CD4-positive, alpha-beta T cell treated with Interleukin-4 for 1 hour (primary cell): ENCODE measurements at places on chromosomes 3 and 15.

GRCh38 chr3:94036909-94037507 is 8.6 kb upstream of the STX19 start:
- no peak for DNase-seq

DNA sequence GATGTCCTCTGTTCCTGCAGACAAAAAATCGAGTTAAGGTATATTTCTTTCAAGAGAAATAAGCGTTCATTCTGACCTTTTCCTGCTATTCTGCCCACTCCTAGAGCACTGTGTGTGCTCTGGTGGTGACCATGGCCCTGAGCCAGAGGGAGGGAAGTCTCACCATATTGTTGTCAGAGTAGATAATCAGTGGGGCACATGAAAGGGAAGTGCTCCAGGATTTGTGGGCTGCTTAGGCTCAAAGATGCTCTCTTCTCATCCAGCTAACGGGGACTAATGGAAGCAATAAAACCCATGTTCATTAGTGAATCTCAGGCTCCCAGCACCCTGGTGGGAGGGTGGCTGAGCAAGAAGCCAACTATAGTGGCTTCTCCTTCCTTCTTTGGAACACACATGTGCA is 70.7 kb upstream of the EOMES start:
- DNase-seq, result no peak

GRCh38 chr3:149800693-149801092 is 8.3 kb upstream of the ANKUB1 start:
- DNase-seq, result no peak

- DNase-seq, result no peak
Measured at GRCh38 chr3:63193647-63194046, 84.5 kb upstream of the SYNPR start.

GRCh38 chr3:28008235-28008634 is 233.2 kb upstream of the CMC1 start:
- DNase-seq, result peak; percentile 21

DNA sequence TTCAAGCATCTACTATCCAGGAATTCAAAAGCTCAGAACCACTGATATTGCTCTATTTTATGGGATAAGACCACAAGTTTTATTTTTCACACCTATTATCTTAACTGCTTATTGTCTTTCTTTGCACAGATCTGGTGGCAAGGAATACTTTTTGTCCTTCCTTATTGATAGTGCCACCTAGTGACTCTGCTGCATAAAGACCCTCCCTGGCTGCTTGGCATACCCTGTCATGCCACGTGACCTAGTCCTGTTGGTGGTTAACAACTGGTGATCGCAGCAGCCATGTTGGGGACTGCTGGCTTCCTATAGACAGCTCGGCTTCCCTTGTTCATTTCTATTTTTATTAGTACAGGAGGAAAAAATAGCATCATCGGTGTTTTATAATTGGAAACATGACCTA is 236.3 kb downstream of the MEX3B start:
- DNase-seq, result no peak

DNA sequence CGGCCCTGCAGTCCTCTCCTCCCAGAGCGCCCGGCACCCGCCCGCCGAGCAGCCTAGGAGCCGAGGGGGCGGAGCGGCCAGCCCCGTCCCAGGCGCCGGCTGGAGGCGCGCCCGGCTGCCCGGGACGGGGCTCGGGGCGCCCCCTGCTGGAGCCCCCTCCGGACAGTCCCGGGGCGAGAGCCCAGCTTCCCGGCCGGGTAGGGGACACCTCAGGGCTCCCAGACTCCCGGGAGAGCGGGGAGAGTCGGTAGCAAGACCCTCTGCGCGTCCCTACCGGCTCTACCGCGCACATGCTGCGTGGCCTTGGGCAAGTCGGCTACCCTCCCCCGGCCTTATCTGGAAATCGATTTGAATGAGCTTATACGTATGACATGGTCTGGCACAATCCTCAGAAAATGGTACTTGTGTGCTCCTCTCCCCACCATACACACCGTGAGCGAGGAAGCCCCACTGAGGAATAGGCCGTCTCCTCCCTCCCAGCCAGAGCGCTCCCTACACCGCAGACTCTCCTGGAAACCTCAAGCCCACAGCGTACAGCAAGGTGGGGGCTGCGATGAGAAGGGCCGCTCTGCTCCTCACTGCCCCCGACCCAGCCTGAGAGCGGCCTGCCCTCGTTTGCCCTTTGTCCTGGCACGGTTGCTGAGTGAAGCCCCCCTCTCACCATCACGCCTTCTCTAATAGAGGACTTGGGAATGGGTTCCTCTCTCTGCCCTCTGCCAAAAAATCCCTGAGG is at the start of gene DAPK2:
Gene DAPK2, minus strand, starts transcription at position 65 of the 733 bp plus-strand sequence. CDS start 6,224 bp downstream, outside the sequence.
- peak; percentile 60 for DNase-seq

DNA sequence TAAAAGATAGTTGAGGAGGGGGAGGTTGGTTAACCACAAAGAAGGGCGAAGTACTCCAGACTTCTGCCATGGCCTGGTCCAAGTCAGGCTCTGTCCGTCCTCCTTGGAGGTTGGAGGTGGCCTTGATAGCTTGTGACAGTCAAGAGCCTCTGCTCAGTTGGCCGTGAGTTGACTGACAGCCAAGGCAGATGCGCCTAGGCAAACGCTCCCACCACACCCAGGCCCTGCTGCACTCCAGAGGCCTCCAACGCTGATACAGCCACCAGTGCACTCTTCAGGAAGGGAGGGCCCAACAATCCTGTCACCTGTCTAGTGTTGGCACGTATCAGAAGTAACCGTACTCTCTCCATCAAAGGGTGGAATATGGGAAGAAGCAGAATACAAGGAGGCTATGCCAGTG is 9.3 kb downstream of the RBPMS2 start:
- DNase-seq, result no peak

GRCh38 chr3:9196020-9196419 is 53.4 kb downstream of the SRGAP3 start:
- no peak for DNase-seq

GRCh38 chr15:60047701-60048100 is 43.6 kb downstream of the FOXB1 start:
- DNase-seq, result no peak

GRCh38 chr3:189309400-189309975 is 137.7 kb downstream of the TPRG1 start:
- DNase-seq, result no peak

GRCh38 chr3:44761424-44762169 is at the start of the genes KIAA1143 and KIF15:
KIAA1143 (minus strand) TSS chr3:44761619; CDS start chr3:44761602, 17 bp downstream.
KIF15 (plus strand) TSS chr3:44761794; CDS start chr3:44761866, 72 bp downstream.
- DNase-seq, result peak; percentile 96

DNA sequence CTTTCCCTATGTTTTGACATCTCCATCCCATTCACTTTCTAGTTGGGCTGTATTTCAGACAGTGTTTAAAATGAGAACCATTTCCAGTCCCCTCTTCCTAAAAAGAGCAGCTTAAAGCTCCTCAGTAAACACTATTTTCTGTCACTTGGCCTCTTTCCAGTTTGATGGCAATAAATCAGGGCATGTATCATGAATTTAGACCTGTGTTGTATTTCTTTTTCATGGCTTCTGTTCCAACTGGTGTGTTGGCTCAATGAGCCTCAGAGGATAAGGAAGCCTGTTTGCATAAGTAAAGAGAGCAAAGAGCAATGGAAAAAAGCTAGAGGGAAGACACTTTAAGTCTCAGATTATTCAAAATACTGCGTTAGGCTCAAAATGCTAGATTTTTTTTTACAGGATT is 7.2 kb downstream of the CCDC80 start:
- DNase-seq, result no peak

DNA sequence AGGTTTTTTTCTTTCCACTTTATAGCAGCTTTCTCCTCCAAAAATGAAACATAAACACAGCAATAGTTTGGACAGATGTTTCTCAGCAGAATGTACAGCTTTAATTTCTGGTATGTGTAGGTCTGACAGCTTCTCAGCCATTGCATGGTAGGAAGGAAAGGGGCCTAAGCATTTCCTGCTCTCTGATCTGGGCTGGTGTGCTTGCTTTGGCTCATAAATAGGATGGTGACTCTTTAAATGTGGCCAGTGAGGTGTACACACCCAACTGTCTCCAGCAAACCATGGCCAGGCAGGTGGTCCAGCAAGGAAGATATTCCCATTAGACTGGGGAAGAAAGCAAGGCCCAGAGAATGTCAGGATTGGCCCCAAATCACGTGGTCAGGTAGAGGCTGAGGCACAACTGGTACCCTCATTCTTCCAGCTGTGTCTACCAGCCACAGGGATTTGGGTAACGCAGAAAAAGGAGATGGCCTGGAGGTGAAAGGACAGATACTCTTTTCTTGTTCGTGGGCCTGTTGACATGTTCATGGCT is 52.1 kb downstream of the ITGA11 start:
- no peak for DNase-seq

DNA sequence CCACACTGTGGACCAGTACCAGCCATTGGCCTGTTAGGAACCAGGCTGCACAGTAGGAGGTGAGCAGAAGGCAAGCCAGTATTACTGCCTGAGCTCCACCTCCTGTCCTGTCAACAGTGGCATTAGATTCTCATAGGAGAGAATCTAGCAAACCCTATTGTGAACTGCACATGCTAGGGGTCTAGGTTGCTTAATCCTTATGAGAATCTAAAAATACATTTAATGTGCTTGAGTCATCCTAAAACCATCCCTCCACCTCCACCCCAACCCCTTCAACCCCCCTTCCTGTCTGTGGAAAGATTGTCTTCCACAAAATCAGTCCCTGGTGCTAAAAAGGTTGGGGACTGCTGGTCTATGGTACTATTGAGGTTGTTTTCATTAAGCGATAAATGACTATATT is 49.3 kb upstream of the KCNAB1 start:
- no peak for DNase-seq

- no peak for DNase-seq
Measured at GRCh38 chr15:25090073-25090733, 135.4 kb downstream of the SNRPN start.

- DNase-seq, result no peak
Measured at GRCh38 chr3:125556314-125556713, 36.3 kb upstream of the SNX4 start.

DNA sequence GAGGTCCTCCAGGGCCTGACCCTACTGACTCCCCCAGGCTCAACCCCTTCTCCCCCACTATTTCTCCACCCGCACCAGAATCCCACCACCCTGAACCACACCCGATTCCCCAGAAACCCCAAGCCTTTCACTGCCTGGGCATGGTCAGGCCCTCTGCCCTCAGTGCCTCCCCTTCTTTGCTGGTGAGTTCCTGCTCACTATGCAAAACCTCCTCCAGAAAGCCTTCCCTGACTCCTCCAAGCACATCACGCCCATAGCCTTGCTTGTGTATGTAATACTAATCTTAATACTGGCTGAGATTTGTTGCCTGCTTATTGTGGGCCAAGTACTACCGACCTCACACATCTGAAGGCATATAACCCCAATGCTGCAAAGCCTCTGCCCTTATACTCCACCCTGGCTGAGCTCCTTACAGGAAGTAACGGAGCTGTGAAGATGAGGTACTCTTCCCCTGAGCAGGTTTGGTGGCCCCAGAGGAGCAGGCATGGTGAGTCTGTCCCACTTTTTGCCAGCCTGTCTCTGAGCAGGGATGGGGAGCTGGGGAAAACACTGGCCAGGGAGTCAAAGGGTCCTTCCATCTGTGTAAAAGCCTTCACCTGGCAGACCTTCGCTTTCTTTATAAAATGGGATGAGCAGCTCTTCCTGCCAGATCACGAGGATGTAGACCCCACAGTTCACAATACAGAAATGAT is 9.5 kb downstream of the RAB6B start:
- no peak for DNase-seq

DNA sequence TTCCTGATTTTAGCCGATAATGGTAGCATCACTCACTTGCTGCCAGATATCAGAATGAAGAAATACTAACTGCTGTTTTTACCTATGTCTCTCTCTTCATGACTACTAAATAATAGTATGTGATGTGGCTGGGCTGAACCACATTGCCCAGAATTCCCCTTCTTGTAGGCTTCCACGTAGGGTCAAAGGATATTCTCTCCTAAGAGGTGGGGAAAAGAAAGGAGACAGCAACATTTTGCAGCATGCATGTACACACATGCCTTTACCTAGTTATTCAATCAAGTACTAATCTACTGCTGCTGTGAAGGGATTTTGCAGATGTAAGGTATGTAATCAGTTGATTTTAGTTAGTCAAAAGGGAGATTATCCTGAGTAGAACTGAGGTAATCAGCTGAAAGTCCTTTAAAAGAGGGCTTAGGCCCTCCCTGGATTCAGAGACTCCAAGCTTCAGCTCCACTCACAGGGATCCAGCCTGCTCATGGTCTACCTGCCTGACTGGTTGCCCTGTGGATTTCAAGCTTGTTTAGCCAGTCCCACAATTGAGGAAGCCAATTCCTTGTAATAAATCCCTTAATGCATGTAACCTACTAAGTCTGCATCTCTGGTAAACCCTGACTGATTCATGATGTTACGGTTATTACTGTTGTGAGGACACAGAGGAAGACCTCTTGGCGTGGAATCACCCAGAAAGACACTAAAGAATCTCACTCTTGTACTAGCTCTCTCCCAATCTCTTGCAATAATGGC is 20.4 kb downstream of the PLD1 start:
- DNase-seq, result no peak

GRCh38 chr15:35630532-35630931 is 84.6 kb upstream of the DPH6 start:
- no peak for DNase-seq

DNA sequence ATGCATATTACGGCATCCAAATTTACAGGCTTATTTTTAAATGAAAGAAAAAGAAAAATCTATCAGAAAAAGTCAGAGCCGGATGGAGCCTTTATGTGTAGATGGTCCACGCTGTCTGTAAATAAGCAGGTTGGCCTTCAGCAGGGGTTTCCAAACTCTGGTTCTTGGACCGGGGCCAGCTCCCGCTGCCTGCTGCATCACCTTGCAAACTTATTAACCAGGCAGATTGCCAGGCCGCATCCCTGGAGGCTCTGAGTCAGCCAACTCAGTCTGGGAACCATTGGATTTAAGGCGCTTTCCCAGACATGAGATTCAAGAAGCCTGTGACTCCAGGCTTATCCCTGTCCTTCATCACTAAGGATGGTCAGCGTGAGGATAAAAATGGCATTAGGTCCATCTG is 212.4 kb downstream of the OPA1 start:
- DNase-seq, result no peak

- no peak for DNase-seq
Measured at GRCh38 chr3:142613491-142613890, 17.3 kb downstream of the PLS1 start.

DNA sequence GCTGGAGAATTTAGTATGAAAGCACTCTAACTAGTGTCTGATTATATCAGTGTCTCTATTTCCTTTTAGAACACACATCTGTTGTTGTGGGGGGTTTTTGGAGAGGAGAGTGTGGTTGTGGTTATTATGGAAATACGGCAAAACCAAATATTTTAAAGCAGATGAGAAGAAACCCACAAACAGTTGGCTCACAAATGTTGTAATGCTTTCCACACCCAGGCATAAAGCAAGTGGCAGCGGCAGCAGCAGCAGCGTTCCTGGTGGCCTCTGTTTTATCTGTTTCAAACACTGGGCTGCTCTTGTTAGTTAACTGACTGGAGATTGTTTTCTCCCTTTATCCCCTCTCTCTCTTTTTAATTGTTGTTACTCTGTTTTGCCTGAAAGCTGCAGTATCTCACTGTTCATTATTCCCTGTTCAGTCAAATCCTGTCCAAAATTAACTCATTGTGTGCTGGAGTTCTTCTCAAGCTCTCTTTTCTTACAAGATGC is 1045.5 kb upstream of the NR2F2 start:
- DNase-seq, result no peak
